GM10248 (cell line): ENCODE measurements at places on chromosomes 5 and 9.

DNA sequence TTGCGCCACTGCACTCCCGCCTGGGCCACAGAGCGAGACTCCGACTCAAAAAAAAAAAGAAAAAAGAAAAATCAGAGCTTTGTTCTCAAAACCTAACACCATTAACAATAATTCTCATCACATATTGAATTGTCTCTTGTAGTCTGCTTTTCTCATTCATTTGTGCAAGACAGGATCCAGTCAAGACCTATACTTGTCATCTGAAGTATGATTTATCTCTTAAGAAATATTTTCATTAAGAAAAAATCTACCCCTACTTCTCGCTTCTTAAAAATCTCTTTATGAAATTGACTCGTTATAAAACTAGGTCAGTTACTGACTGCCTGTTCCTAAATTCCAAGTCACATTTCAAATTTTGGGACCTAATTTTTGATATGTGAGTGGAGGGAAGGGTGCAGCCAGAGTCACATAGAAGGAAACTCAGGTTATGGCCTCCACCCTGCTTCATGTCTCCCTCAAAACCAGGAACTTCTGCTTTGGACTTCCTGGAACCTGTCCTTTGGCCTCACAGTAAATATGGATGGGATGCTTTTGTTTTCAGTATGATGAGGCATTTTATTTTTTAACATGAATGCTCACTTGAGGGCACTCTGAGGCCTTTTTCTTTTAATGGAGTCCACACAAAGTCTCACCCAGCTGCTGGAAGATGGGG, 18.9 kb downstream of the ZNF169 start:
- DNase-seq = no peak

DNA sequence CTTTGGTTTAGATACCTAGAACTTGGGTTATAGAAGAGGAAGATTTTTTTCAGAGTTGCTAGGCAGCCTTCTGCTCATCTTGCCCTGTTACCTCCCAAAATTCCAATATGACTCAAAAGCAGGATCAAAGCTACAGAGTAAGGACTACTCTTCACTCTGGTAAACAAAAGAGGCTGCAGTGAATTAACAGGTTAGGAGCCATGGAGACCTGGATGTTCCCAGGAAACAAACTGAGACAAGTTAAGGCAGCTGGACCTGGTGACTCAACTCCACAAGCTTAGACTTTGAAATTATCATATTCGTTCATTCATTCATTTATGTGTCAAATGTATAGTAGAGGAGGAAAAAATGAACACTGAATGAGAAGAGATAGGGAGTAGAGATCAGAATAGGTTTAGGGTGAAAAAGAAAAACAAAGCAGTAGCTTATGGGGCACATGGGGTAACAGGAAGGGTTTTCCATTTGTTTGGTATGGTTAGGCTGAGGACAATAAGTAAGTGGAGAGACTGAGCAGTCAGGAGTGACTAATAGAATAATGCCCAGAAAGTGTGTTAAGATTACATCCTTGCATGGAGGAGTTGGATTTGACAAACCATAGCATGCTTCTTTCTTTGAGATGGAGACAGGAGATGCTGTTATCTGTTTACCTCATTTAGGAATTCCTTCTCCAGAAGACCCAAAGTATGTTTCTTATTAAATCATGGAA, 464.0 kb upstream of the ZNF608 start:
- no peak for DNase-seq

GRCh38 chr9:90735952-90736351, 65.7 kb upstream of the SYK start:
- DNase-seq = no peak

- DNase-seq = no peak
These were observed 160.6 kb downstream of the PJA2 start for GRCh38 chr5:109249126-109249525.
